ENCODE measurements at places on chromosomes 4 and X. TPM values are rescaled to one million over a fixed set of nuclear protein-coding genes. Genes with fewer than 3 reads are reported as not detected.

Gene SLC26A1
- 0.38 TPM for total RNA-seq

Gene MAP3K15
- 1.2 TPM for total RNA-seq

Gene DCHS2
- 0.36 TPM for total RNA-seq

Gene QDPR
- total RNA-seq: 53.6 TPM

Gene GPR143
- total RNA-seq: 1.8 TPM

Gene FAM9C
- not detected for total RNA-seq

Gene GCNA
- total RNA-seq: 2.2 TPM

Gene DCLK2
- total RNA-seq: 6.2 TPM

Gene FOXR2
- total RNA-seq: not detected

Gene TMPRSS11F
- total RNA-seq: not detected

Gene AWAT2
- not detected for total RNA-seq

Gene SLC2A9
- 0.62 TPM for total RNA-seq

Gene ATP2B3
- 0.46 TPM for total RNA-seq

Gene GPRASP1
- total RNA-seq: 2.7 TPM

Gene CXorf49
- total RNA-seq: not detected

Gene ZCCHC18
- 2.1 TPM for total RNA-seq

Gene RTL5
- 13.2 TPM for total RNA-seq

Gene SLC9A7
- 20.8 TPM for total RNA-seq

Gene HERC3
- 8.5 TPM for total RNA-seq

Gene CENPVL3
- total RNA-seq: 2.0 TPM

Gene DUSP21
- not detected for total RNA-seq
